ENCODE measurements at places on chromosomes 1 and 21.

- no peak for DNase-seq
Observed at GRCh38 chr1:9389968-9390367, 97.3 kb downstream of the SPSB1 start.

- DNase-seq: peak; percentile 51
Observed at GRCh38 chr1:96845464-96845863, 123.9 kb downstream of the PTBP2 start.

DNA sequence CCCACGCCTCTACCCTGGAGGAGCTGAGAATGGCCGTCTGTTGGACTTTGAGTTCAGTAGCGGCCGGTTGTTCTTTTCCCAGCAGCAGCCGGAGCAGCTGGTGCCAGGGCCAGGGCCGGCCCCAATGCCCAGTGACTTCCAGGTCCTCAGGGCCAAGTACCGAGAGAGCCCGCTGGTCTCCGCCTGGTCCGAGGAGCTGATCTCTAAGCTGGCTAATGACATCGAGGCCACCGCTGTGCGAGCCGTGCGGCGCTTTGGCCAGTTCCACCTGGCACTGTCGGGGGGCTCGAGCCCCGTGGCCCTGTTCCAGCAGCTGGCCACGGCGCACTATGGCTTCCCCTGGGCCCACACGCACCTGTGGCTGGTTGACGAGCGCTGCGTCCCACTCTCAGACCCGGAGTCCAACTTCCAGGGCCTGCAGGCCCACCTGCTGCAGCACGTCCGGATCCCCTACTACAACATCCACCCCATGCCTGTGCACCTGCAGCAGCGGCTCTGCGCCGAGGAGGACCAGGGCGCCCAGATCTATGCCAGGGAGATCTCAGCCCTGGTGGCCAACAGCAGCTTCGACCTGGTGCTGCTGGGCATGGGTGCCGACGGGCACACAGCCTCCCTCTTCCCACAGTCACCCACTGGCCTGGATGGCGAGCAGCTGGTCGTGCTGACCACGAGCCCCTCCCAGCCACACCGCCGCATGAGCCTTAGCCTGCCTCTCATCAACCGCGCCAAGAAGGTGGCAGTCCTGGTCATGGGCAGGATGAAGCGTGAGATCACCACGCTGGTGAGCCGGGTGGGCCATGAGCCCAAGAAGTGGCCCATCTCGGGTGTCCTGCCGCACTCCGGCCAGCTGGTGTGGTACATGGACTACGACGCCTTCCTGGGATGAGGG lies 28.5 kb upstream of the SPSB1 start:
- DNase-seq: no peak

DNA sequence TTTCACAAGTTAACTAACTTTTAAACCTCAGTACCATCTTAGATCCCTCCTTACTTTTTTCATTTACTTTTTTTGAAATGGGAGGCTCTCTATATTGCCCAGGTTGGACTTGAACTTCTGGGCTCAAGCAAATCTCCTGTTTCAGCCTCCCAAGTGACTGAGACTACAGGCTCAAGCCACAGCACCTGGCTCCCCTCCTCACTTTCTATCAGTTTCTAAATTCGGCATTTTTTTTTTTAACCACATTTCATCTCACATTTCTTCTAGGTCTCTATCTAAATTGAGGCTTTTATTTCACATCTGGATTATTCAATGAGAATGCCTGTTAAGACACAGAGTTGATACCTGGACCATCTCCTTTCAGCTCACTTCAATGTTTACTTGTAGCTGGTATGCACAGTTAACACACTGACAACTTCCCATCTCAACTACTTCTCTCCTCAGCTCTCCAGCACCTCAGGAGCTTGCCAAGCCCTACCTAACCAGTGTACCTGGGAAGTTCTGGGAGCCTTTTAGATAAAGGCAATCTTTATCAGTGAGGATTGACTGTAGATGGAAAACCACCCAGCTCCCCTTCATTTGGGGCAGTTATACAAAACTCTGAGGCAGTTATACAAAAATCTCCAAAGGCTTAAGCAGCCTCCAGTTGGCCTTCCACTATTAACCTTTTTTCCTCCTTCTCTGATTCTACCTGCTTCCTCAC lies 3.4 kb downstream of the USP33 start:
- no peak for DNase-seq

- DNase-seq: no peak
Observed at GRCh38 chr1:40075266-40075665, 21.8 kb downstream of the PPT1 start.

- peak; percentile 38 for DNase-seq
Observed at GRCh38 chr1:229514578-229515275, 6.6 kb upstream of the NUP133 start.

DNA sequence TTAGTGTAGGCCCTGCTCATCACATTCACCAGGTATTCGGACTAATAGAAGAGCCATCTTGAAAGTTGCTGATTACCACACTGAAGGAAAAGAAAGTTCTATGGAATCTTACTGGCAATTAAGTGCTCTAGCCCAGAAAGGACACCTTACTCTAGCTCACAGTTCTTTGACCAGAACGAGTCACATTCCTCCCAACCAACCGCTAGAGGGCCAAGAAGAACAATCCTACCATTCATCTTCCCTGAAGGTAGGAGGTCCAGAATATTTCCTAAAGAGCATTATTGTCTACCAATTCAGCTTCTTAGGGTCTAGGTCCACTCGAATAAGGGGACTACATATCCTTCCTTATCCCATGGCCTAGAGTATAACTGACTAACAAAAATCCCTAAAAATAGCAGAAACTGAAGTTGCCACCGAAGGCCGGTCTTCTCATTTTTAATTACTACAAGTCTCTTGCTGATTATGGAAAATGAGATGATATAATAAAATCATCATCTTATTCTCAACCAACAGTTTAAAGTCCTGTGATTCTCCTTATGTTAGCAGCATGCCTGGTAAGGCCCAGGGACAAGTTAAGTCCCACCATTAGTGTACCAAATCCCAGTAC lies 2.7 kb upstream of the FMO1 start:
- peak; percentile 60 for DNase-seq

- peak; percentile 71 for DNase-seq
Observed at GRCh38 chr1:149962039-149962647, 25.5 kb upstream of the MTMR11 start.

- peak; percentile 22 for DNase-seq
Observed at GRCh38 chr1:183734543-183735036, 70.3 kb upstream of the RGL1 start.

DNA sequence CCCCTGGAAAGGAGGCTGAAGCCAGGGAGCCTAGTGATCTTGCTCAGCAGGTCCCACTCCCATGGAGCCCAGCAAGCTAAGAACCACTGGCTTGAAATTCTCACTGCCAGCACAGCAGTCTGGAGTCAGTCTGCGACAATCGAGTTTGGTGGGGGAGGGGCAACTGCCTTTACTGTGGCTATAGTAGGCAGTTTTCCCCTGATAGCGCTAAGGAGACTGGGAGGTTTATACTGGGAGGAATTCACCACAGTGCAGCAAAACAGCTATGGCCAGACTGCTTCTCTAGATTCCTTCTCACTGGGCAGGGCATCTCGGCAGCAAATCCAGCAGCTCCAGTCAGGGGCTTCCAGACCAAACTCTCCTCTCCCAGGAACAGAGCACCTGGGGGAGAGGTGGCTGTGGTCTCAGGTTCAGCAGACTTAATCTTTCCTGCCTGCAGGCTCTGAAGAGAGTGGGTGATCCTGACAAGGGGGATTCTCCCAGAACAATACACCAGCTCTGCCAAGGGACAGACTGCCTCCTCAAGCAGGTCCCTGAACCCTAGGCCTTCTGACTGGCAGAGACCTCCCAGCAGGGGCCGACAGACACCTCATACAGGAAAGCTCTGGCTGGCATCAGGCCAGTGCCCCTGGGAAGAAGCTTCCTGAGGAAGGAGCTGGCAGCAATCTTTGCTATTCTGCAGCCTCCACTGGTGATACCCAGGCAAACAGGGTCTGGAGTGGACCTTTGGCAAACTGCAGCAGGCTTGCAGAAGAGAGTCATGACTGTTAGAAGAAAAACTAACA lies 548.5 kb upstream of the NEGR1 start:
- no peak for DNase-seq

DNA sequence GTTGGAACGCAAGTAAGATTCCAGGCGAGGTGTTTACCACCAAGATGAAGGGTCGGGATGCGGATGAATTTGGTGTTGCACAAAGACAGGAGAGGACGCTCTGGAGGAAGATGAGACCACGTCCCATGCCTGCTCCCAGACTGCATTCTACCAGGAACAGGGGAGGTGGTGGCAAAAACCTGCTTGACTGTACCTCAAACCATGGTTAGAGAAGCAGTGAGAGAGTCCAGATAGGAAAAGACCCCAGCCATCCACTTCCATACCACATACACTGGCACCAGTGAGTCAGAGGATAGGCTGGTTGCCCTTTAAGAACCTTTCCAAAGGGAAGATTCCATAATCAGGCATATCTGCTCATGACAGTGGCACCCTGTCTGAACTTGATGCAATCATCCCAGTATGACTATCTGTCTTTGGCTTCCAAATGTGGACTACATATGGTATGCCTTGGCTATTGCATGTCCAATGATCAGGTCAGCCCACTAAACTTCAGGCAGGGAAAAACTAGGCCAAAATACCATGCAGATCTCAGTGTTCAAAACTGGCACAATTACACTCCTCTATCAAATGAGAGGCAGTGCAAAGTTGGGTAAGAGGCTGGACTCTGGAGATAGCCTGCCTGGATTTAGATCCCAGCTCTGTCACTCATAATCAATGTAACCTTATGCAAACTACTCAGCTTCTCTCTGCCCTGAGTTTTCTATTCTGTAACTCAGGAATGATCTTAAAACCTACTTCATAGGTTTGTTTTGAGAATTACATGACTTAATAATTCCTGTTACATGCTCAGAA lies 20.6 kb downstream of the NPR1 start:
- DNase-seq: no peak

DNA sequence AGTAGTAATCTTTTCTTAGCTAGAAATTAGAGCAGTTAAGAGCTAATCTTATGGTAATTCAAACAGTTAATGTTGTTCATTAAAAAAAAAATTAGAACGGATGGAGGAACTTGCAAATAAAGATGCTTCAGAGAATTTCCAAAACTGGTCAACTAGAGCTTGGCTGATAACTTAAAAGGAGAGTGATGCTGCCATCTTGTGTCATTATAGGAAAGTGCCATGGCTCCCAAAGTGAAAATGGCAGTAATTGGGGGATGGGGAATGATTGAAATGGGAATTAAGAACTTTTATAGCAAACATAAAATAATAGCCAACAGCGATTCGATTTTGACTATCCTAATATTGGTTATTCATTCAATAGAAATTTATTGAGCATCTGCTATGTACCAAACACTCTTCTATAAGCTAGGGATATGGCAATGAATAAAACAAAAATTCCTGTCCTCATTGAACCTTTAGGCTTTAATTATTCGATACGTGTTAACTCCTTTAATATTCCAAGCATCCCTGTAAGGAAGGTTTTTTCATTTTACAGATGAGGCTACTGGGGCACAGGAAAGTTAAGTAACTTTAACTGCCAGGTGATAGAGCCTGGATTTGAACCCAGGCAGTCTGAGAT lies 5.7 kb upstream of the PLPP3 start:
- DNase-seq: no peak

- DNase-seq: no peak
Observed at GRCh38 chr1:52180176-52180575, 38.3 kb downstream of the ZFYVE9 start.

GRCh38 chr1:15168479-15168878 lies 14.9 kb downstream of the TMEM51 start:
- no peak for DNase-seq

DNA sequence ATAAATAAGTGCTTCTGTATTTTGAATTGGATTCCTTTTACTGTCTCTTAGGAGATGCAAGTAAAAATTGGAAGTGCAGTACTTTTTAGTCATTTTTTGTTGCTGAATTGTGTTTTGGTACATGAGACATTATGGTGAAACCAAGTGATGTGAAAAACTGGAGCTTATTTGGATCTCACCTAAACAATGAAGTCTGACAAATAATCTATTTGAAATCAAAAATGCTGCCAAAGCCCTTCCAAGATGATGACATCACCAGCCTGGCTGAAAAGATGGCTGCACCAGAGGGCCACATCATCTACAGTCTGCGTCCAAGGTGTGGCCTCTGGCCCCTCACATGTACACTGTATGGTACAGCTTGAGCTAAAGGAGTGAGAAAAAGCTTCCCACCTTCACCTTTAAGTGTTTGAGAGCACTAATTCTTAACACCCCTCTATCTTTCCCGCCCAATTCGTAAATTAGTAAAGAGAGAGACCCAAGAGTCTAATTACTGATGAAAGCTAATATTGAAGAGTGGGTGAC lies 192.5 kb upstream of the ST6GALNAC5 start:
- no peak for DNase-seq

GRCh38 chr1:44315521-44315920 lies 39.5 kb downstream of the ERI3 start:
- DNase-seq: peak; percentile 80

DNA sequence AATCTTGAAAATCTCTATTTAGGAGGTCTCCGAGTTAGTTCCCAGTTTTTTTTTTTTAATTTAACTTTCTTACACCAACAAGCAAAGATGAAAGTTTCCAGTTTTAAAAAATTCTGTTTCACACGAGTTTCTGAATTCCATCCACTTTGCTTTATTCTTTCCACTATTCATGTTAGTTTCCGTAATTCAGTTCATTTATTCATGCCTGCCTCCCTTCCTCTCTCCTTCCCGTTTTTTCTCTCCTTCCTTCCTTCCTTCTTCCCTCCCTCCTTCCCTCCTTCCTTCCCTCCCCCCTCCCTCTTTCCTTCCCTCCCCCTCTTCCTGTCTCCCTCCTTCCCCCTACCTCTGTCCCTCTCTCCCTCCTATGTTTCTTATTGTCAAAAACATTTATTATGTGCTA lies 22.3 kb downstream of the ADGRL2 start:
- no peak for DNase-seq

- DNase-seq: no peak
Observed at GRCh38 chr1:231419738-231420298, 2.3 kb downstream of the EGLN1 start.

- no peak for DNase-seq
Observed at GRCh38 chr21:42849759-42850412, 29.5 kb downstream of the WDR4 start.

DNA sequence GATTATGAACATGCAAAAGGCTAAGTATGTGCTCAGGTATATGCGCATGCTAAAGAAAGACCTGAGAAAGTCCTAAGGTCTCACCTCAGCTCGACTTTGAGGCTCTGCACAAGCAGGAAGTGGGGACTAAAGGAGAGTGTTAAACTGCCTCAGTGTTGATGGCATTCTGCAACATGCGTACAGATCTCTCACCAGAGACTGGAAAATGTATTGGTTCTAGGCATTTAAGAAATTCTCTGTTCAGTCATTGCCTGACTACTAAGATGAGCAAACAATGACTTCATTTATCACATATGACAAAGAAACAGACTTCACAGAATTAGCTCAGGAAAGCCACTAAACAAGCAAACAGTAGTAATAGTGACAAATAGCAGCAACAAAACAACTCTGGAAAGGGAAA lies 90.8 kb downstream of the USH2A start:
- no peak for DNase-seq

GRCh38 chr1:24418898-24419628 lies 3.5 kb downstream of the NIPAL3 start:
- no peak for DNase-seq

Data from WERI-Rb-1 (cell line).